H9 (cell line): ENCODE measurements at places on chromosomes 12 and 14.
A peak's percentile ranks its signal among the peaks of the same experiment; 100 is the strongest.

GRCh38 chr12:46342562-46343033 lies 30.0 kb downstream of the SLC38A2 start:
- DNase-seq, result peak; percentile 67

GRCh38 chr12:66341126-66341525 lies 38.8 kb downstream of the HELB start:
- DNase-seq, result no peak

DNA sequence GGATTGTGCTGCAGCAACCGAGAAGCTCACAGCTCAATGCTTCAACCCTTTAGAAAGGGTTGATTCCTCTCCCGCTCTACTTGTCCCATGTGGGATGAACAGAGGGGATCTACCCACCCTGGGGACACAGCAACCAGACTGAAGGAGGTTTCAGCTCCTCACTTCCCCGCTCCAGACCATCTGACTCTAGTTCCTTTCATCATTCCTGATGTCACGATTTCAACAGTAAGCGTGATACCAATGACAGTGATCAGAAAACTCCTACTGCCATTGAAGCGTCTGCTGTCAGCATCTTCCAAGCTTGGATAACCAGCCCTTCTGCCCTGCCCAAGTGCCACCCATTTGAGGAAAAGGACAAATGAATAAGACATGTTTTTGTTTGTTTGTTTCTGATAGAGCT lies 14.3 kb downstream of the SERPINA1 start:
- DNase-seq, result no peak

DNA sequence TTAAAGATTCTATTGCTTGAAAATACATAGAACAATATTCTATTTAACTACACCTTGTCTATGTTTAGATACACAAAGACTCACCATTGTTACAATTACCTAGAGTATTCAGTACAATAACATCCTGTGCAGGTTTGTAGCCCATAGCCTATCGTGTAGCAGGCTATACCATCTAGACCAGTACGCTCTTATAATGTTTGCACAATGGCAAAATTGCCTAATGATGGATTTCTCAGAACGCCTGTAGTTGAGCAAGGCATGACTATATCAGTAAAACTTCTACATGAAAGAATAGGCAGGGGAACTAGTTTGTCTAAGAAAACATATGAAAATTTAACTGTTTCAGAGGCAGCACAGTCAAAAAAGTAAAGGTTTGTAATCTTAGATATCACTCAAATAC lies 375.9 kb downstream of the DAD1 start:
- DNase-seq, result no peak

GRCh38 chr12:127893895-127894609 lies 372.9 kb upstream of the TMEM132C start:
- peak; percentile 59 for DNase-seq

- no peak for DNase-seq
Measured at GRCh38 chr14:98474900-98475299, 797.1 kb downstream of the BCL11B start.

DNA sequence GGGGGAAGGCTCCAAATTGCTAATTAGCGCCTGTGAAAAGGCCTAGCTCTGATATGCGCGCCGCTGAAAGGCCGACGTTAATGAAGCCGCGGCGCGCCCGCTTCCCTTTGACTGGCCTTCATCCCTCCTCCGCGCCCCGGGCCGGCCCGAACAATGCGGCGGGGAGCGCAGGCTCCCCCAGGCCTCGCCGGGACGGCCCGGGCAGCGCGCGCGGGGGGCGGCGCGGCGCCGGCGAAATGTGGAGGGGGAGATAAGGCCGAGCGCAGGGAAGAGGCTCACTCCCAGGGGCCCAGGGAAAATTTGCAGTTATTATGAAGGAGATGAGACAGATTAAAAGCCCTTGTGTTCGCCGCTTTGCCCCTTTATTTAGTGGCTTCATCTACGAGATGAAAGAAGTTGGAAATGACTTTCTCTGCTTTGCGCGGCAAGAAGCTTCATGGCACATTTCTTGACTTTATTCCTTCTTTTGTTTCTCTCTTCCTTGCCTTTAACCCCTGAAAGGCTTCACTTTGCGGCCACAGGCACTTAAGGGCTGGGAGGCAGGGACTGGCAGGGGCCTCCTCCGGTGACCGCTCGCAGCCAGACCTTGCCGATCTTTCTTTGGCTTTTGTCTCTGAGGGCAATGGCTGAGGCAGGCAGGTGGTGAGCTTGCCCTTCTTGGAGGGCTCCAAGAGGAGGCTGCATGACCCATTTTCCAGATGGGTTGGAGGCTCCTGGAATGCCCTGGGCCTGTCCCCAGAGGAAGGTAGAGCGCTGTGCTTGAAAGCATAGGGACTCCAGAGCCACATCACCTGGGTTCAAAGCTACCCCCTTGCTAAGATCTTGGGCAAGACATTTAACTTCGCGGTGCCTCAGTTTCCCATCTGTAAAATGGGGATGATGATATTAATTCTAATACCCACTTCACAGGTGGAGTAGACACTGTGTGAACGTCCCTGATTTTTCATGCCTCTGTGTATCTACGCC lies 12.7 kb upstream of the GPATCH2L start:
- DNase-seq, result peak; percentile 73
